ENCODE measurements at places on chromosomes 5 and 9. TPM values are rescaled to one million over a fixed set of nuclear protein-coding genes. Genes with fewer than 3 reads are reported as not detected.

Gene TMC1
- total RNA-seq: not detected

DNA sequence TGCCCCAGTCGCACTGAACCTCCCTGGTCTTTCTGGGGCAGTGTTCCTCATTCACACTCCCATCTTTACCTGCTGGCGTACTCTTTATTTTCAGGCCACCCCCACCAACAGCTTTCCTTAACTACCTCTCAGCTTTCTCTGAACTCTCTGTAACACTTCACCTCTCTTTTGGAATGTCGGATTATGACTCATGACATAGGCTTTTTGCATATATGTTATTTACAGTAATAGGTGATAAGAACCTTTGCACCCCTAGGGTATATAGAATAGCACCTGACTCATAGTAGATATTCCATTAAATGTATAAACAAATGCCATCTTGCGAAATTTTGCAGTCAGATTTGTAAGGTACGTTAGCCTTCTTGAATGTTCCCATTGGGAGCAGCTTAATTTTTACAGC is 52.9 kb upstream of the MIER3 start:
- H3K27ac ChIP-seq: no peak overlapping the region
- DNase-seq: no peak
- no peaks in the 10 kb centered on the region for H3K4me1 ChIP-seq
- H3K36me3 ChIP-seq: no peaks in the 10 kb centered on the region

Gene TMEFF1
- total RNA-seq: 0.64 TPM

DNA sequence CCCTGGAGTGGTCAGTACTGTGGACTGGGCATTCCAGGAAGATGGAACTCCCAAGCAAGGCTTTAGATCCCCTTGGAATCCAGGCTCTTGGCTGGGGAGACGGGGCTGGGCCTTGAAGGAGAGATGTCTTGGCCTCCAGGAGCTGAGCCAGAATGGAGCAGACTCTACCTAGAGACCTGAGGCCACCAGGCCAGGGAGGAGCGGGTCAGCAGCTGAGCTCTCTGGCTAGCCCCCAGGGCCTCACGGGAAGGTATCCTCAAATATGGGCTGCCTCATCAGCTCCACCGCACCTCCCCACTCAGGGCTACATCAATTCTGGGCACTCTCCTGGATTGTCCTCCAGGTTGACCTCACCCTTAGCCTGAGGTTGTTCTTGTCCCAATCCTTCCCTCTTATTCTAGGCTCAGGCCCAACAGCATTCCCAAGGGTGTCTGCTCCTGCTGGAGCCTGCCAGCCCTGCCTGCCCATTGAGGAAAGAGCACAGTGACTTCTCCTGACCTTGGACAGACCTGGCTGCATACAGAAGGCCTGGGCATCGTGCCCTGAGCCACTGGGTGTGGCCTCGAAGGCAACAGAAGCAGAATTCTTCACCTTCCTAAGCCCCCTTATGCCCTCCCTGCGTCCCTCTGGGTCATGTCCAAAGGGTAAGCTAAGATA is 3.0 kb upstream of the PDLIM4 start:
- H3K27ac ChIP-seq: no peak overlapping the region
- DNase-seq: peak; percentile 65
- peaks cover 9% of the 10 kb centered on the region for H3K4me1 ChIP-seq
- H3K27me3 ChIP-seq: peaks cover 7% of the 10 kb centered on the region
- no peaks in the 10 kb centered on the region for H3K36me3 ChIP-seq

- no peaks in the 10 kb centered on the region for H3K27me3 ChIP-seq
- H3K27ac ChIP-seq: no peak overlapping the region
- peaks cover 8% of the 10 kb centered on the region for H3K36me3 ChIP-seq
- H3K4me3 ChIP-seq: no peak overlapping the region
- H3K4me1 ChIP-seq: no peaks in the 10 kb centered on the region
- no peak for DNase-seq
These were observed 128.1 kb upstream of the LHFPL2 start for GRCh38 chr5:78776637-78777036.

GRCh38 chr5:56233230-56233629 is at the start of gene ANKRD55:
Gene ANKRD55, minus strand, starts transcription at chr5:56233330. Its CDS starts 417 bp downstream, at chr5:56232913.
- no peaks in the 10 kb centered on the region for H3K36me3 ChIP-seq
- H3K27ac ChIP-seq: no peak within 1 kb of the TSS
- H3K4me1 ChIP-seq: no peaks in the 10 kb centered on the region
- no peak for DNase-seq
- no peaks in the 10 kb centered on the region for H3K27me3 ChIP-seq
- no peak within 1 kb of the TSS for H3K4me3 ChIP-seq

Gene DNAJB5
- total RNA-seq: 8.3 TPM

Gene FOXD4L5
- total RNA-seq: 0.41 TPM

GRCh38 chr9:5442400-5443011 is 4.8 kb upstream of the PLGRKT start:
- no peaks in the 10 kb centered on the region for H3K27me3 ChIP-seq
- H3K27ac ChIP-seq: no peak overlapping the region
- no peak for DNase-seq
- H3K4me3 ChIP-seq: no peak overlapping the region
- H3K4me1 ChIP-seq: peaks cover 6% of the 10 kb centered on the region

- H3K4me1 ChIP-seq: peaks cover 39% of the 10 kb centered on the region
- no peak overlapping the region for H3K4me3 ChIP-seq
- H3K27me3 ChIP-seq: no peaks in the 10 kb centered on the region
- peaks cover 8% of the 10 kb centered on the region for H3K36me3 ChIP-seq
- no peak overlapping the region for H3K27ac ChIP-seq
These were observed 24.3 kb downstream of the ABCA1 start for GRCh38 chr9:104903609-104904008.

Gene PCDHB6
- 0.75 TPM for total RNA-seq

- no peak for DNase-seq
- H3K27ac ChIP-seq: no peak overlapping the region
- no peaks in the 10 kb centered on the region for H3K27me3 ChIP-seq
- H3K36me3 ChIP-seq: no peaks in the 10 kb centered on the region
These were observed 83.7 kb downstream of the PDE6A start for GRCh38 chr5:149860801-149861322.

Gene PCDHGB6
- 7.5 TPM for total RNA-seq

DNA sequence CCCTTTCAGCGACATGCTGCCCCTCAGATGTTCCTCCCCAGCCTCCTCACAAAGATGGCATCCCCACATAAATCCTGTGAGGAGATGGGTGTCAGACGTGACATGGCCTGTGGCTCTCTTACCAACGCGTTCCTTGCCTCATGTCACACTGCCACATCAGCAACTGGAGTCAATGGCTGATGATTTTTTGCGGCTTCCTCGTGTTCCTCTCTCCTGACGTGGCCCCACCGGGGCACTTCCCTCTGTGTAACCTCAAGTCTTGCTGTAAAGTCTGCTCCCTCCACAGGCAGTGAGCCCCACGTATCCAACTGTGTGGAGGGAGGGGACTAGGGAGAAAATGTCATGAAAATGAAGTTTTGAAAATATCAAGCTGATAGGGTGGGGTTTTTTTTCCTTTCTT is 53.2 kb upstream of the SHISAL2B start:
- H3K4me1 ChIP-seq: no peaks in the 10 kb centered on the region
- H3K27me3 ChIP-seq: no peaks in the 10 kb centered on the region
- no peaks in the 10 kb centered on the region for H3K36me3 ChIP-seq
- H3K4me3 ChIP-seq: no peak overlapping the region
- H3K27ac ChIP-seq: no peak overlapping the region

Measured in upper lobe of right lung (tissue), 1 donor.